ENCODE measurements at places on chromosomes 2 and 18.

- no peak for DNase-seq
These were observed 1081.7 kb upstream of the FANCL start for GRCh38 chr2:59322870-59323269.

DNA sequence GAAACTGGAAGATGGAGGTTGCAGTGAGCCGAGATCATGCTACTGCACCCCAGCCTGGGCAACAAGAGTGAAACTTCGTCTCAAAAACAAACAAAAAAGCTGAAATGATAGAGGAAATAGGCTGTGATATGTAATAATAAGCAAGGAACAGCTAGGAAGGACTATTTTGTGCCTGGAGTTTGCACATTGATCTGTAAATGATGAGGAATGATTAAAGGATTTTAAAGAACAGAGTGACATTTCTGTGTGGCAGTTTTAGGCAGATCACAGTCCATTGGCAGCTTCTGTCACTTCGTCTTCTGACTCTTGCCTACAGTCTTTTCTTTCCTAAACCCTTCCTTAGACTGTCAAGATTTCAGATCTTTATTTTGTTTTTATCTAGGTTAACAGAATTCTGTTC is 19.4 kb downstream of the EPB41L5 start:
- DNase-seq, result no peak

- no peak for DNase-seq
These were observed 7.7 kb upstream of the ALPI start for GRCh38 chr2:232448304-232448690.

DNA sequence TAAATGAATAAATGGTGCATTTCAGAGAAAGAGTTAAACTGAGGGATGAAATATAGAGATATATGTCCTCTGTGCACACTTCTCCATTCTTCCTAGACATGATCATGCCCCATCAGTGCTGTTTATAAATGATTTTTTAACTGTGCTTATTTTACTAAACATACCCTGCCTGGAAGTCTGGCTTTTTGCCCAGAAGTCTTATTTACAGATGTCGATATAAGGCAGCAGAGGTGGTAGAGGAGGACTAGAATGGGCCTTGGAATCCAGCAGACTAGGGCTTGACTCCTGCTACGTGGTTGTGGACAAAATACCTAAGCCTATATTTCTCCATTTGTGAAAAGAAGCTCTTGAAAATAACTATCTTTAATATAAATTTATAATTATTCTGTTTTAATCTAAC is 355.5 kb downstream of the RAD51AP2 start:
- no peak for DNase-seq

DNA sequence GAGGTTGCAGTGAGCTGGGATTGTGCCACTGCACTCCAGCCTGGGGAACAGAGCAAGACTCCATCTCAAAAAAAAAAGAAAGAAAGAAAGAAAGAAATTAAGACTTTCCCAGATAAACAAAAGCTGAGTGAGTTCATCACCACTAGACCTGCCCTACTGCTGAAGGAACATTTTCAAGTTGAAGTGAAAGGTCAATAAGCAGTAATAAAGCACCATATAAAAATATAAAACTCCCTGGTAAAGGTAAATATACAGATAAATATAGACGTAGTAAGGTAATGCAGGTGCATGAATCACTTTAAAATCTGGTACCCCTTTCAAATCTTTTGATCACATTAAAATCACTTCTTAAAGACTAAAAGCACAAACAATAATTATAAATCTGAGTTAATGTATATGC is 42.6 kb downstream of the UNC50 start:
- no peak for DNase-seq

- peak; percentile 65 for DNase-seq
These were observed 70.2 kb upstream of the SH3BP4 start for GRCh38 chr2:234881413-234882241.

GRCh38 chr2:118978064-118978463 is 36.1 kb downstream of the MARCO start:
- no peak for DNase-seq

GRCh38 chr2:236360496-236360895 is 96.3 kb upstream of the ASB18 start:
- DNase-seq, result no peak

DNA sequence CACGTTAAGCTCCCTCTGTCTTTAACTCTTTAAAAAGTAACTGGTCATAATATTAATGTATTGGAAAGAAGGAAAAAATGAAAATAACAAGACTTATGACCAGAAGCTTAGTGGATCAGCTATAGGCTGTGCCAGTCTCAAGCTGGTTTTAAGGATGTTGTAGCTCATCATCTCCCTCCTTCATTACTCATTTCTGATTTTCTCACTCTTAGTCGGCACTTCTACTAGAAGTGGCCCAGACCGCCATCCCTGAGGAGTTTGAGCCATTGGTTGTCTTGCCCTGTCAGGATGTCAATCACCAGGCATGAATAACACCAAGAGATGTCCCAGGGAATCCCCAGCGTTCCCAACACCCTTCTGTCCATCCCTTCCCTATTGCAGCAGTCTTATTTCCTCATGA is 151.5 kb downstream of the ASXL3 start:
- no peak for DNase-seq

DNA sequence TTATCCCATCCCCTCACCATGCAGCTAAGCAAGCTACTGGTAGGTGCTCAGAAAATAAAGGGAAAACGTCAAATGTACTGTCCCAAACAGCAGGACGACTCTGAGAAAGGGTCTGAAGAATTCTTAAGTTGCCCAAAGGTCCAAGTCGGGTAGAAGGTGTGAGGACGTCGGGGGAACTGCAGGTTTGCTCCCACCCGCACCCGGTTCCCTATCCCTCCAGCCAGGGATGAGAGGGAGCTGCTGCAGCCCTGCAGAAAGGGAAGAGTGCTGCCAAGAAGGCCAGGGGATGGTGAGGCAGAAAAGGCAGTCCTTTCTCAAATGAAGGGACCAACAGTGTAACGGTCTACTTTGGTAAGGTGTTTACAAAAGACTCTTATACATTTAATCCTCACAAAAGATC is 6.9 kb upstream of the UCN start:
- DNase-seq, result no peak

DNA sequence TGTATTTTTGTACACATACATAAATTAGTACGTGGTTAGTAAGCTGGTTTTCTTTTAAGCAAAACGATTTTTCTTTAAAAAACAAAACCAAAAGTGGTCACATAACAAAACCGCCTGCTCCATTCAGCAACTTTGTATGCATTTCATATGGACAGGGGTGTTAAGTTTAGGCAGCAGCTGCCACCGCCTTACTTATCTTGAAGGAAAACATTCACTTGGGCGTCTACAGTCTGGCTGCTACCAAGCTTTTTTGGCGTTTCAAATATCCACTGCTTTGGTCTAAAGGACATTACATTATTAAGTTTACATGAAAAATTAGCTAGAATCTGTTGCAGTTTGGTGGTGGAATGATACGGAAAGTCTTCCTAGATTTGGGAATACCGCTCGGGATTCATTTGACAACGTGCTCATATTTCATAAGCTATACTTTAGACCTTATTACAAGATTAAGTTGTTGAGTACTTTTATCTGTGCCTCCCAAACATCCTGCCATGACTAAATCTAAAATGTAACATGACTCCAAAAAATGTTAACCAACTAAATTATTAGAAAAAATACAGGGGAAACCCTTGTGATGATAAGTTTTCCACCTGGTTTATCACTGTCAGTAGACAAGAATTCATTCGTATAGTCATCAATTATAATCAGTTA is 214.8 kb downstream of the NEDD4L start:
- DNase-seq, result no peak

- no peak for DNase-seq
These were observed 32.4 kb upstream of the EML4 start for GRCh38 chr2:42136782-42137124.

DNA sequence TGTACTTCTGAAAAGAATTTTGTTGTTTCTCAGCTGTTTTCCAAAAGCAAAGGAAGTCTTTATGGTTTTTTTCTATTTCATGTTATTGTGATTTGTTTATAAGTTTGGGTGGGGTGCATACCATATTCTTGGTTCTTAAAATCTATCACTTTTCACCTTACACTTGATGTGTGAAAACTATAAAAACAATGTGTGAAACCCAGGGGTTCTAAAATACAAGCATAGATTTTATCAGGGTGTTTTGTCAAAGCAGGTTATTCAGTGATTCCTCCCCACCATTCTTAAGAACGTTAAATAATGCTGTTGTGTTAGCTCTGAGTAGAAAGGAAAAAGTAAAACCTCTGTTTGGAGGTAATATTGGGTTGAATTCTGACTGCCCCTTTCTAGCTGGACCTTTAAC is 17.7 kb downstream of the RPE start:
- DNase-seq, result no peak

DNA sequence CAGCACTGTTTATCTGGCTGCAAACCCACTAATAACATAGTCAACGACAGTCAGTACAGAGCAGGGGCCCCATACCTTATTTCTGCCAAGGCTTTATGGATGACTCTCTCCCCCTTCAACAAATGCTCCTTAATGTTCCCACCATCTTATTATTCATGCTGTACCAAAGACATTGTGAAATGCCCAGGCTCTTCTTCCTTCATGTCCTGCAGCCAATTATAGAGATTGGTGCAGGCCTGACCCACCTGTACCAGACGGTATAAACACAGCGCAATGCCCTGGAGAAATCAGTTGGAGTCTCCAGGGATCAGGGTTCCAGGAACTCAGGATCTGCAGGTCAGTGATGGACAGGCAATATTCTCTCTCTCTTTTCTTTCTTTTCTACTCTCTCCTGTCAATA is at the start of gene IL1F10:
Gene IL1F10, plus strand, starts transcription at position 290 of the 400 bp plus-strand sequence. CDS start 4,769 bp downstream, outside the sequence.
- no peak for DNase-seq

All from activated CD4-positive, alpha-beta T cell treated with anti-CD3 and anti-CD28 coated beads, Interleukin-2, amount 50 U/mL, for 48 hours (primary cell).